GOT3 (cell line): ENCODE measurements at places on chromosomes 2 and 18.

DNA sequence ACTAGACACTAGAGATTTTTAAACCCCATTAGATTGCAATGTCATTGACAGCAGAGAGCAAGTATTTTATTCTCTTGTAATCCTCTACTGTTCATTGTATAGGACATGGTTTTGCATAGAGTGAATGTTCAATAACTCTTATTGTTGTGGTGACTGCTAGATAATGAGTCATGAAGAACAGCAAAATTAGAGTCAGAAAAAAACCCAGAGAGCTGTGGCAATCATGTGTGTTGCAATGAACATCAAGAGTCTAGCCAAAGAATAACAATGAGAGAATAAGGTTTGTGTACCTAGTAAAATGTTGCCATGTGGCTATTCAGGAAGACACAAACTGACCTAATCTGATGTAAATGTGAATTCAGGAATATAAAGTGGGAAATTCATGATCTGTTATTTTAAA lies 684.0 kb downstream of the DSC3 start:
- no peak for DNase-seq

- DNase-seq, result no peak
Measured at GRCh38 chr18:2985628-2986027, 27.3 kb downstream of the LPIN2 start.

GRCh38 chr2:96207774-96208142 lies 869 bp downstream of the STARD7 start:
- no peak for DNase-seq

GRCh38 chr2:67048314-67048713 lies 348.8 kb upstream of the ETAA1 start:
- DNase-seq, result no peak

DNA sequence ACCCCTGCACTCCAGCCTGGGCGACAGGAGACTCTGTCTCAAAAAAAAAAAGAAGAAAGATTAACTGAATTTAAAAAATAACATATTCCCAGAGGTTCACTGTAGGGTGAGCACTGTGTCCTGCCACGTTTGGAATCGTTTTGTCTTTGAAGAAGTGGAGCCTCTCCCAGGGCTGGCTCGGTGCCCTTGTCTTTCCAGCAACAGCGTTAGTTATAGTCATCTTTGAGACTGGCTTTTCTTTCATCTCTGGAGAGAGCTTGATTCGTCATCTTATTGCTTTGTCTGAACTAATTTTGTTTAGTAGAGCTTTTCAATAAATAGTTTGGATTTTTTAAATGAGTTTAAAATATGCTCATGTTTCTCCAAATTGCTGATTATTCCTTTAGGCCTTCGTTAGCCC lies 50.5 kb downstream of the IMPA2 start:
- no peak for DNase-seq

- no peak for DNase-seq
Measured at GRCh38 chr2:156124458-156124857, 208.1 kb downstream of the NR4A2 start.
